SK-N-SH treated with all-trans-retinoic acid at 6 μM for 48 hours (cell line): ENCODE measurements at places on chromosomes 16 and 17.
A peak's percentile ranks its signal among the peaks of the same experiment; 100 is the strongest.

- no peak for ATAC-seq
Measured at GRCh38 chr17:39791111-39791992, 53.6 kb downstream of the GRB7 start.

DNA sequence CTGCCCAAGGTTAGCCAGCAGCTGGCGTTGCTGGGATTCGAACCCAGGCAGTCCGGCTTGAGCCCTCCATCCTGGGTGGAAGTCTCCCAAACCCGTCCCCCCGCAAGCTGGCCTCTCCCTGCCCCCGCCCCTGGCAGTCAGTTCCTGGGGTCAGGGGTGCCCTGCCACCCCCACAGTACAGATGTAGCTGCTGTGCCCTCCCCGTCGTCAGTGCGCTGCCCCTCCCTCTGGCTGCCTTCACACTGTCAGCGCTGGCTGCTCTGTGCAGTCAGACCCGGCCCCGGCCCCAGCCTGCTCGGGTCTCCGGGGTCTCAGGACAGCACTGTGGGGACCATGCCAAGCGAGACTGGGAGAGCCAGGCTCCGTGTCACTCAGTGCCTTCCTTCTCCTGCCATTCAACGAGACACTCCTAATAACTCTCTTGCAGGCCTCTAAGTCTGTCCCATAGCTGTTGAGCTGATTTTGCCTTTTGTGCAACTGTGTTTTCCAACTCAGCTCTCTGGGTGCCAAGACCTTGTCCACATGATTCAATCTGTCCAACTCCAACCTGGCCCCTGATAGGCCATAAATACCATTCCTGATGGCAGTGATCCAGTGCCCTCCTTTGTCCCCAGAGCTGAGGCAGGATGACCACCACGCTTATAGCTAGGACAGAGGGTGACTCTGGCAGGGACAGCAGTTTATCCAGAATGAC, 55.5 kb upstream of the IL34 start:
- no peak for ATAC-seq

DNA sequence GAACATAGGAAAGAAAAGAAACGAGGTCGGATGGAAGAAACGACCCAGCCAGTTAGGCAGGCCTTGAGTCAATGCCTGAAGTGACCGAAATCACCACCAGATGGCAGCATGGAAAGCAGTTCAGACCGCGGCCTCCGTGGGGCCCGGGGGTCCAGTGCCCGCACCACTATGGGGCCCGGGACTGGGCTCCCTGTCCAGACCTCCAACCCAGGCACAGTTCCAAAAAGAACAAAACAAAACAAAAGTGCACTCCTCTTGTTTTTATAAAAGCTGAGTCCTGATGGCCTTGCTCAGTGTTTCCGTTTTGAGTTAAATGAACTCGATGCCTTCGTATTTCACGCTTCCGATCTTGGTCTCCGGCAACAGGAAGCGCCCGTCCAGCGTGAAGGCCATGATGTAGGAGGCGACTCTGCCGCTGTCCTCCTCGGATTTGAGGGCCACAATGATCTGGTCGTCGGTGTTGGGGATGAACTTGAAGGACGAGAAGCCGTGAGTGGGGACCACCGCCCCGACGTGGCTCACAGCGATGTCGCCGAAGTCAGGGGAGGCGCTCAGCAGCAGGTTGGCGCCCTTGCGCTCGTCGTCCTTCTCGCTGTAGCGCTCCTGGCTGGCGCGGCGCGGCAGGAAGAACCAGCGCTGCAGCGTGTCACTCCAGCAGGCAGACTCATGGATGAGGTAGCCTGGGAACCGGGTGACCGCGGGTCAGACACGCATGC, 13.7 kb upstream of the LGALS3BP start:
- ATAC-seq: peak; percentile 89

GRCh38 chr16:84699712-84700445, at the start of gene USP10:
USP10 (plus strand) TSS chr16:84700000; CDS start chr16:84700091, 91 bp downstream.
- peak; percentile 80 for ATAC-seq

DNA sequence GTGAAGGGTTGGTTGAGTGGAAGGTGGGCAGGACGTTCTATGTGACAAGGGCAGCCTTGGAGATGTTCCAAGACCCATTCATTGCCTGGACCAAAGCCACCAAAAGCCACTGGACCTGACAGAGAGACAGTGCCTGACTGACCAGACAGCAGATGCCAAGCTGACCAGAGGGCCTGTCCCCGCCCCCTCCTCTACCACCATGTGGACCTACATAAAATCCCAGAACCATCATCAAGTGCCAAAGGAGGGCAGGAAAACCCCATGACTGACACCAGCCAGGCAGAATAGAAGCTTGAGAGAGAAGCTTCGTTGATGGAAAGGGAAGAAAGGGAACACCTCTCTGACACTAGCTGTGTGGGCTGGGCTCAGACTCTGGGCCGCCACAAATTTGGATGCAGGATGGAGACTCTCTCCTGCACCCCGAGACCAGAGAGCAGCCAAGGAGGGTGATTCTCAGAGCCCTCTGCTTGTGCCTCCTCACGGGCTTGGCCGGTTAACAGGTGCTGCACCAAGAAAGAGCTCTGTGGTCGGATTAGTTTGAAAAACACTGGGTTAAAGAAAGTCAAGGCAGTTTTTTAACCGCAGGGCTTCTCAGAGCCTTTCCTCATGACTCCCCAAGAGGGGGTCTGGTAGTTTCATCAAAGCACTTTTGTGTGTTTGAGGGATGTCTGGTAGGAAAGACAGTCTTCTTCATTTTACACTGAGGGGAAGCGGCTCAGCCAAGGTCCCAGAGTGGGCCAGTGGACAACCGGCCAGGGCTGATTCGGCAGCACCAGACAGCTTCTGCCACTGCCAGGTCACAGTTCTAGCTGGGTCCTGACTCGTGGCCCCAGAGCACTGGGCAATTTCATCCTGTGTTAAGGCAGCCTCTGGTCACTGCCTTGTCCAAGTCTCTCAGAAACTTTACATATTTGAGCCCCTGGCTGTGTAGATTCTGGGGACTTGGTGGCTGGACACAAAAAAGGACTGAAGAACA, 1.7 kb downstream of the TNFRSF13B start:
- ATAC-seq: no peak

DNA sequence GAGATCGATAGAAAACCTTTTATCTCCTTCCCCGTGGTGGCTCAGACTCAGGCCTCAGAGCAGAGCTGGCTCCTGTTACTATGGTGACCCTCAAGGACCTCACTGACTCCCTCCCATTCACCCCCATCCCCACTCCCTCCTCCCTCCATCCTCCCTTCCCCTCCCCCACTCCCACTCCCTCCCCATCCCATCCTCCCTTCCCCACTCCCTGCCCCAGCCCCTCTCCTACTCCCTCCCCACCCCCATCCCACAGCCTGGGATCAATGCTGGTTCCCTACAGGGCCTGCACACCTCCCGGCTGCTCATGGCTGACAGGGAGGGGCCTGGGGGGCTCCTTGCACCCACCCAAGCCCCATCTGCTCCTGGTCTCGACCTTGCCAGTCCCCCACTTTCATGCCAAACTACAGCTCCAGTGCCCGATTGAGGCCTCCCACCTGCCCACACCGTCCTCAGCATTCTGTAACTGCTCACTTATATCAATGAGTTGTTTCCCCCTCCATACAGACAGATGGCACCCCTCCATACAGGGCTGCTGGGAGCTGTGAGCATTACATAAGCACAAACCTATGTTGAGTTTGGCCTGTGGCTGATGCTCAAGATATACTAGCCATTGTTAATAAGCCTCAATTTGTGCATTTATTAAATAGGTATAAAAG, 11.6 kb upstream of the RAI1 start:
- no peak for ATAC-seq

- no peak for ATAC-seq
Measured at GRCh38 chr17:45406107-45406506, 26.6 kb downstream of the ARHGAP27 start.

DNA sequence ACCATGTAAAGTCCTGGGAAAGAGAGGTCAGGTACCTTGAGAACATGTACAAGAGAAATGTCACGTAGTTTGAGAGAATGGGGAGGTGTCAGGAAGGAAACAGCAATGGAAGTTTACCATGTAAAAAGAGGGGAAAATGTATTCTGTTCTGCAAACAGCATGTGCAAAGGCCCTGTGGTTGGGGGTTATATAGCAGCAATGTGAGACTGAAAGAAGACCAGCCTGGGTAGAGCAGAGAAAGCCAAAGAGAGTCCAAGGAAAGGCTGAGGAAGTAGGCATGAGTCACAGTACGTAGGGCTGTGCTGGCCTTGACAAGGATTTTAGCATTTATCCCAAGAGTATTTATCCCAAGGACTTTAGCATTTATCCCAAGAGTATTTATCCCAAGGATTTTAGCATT, 141.3 kb upstream of the CACNG3 start:
- ATAC-seq: no peak

DNA sequence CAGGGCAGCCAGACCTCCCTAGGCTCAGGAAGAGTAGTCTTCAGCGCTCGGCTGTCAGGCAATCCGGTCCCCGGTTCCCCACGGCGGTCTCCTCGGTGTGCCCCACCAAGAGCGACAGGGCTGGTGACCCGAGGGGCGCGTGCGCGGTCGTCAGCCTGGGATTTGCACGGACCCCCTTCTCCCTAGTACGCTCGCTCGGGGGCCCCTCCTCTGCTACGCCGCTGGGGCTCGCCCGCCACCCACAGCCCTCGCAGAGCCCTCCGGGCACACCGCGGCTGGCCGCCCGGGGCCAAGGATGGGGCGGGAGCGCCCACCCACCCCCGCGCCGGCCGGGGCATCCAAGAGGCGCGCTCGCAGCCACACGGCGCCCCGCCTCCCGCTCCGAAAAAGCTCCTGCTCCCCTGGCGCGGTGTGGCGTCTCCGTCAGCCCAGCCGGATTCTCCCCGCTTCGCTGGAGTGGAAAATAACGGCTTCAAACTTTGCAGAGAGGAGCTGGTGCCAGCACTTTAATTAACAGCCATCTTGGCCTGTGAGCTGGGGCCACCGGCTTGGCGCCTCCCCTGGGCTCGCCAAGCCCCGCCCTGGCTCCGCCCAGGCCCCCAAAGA, 2.1 kb upstream of the C1QL1 start:
- peak; percentile 20 for ATAC-seq

DNA sequence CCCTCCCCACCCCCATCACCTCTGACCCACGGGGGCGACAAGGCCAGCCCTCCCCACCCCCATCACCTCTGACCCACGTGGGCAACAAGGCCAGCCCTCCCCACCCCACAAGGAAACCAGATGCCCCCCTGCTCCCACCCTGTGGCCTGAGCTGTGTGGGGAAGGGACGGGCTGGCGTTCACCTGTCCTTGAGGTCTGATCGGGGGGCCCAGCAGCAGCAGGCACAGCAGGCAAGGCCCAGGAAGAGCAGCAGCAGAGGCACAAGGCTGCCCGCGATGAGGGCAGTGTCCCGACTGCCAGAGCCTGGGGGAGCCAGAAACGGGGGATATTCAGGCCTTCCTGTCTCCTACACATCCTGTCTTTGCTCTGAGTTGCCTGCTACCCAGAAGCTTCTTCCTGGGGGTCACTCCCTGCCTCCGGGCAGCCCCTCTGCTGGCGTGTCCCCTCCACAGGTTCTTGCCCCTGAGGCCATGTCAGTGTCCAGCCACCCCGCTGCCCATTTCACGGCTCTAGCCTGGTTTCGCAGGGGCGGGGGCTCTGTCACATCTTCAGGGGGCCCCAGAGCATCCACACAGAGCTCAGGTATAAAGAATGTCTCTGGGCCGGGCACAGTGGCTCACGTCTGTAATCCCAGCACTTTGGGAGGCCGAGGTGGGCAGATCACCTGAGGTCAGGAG, 6.8 kb downstream of the SCARF1 start:
- no peak for ATAC-seq

DNA sequence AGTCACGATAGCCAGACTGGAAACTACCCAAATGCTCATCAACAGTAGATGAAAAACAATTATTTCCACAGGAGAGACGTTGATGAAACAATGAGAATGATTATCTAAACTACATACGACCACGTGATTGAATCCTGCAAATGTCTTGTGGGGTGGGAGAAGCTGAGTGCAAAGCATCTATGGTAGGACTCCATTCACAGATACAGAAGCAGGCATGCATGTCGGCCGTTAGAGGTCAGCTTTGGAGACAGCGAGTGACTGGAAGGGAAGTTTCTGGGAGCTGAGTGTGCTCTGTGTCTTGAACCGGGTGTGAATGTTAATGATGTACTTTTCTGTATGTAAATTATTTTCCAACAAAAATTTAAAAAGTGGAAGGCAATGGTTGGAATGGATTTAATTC, 71.5 kb upstream of the DNAJA2 start:
- no peak for ATAC-seq
